Fibroblast of skin of abdomen (primary cell): ENCODE measurements at places on chromosomes 13 and 19.

GRCh38 chr13:97328222-97328790 lies 105.7 kb upstream of the RAP2A start:
- peak; percentile 88 for DNase-seq

DNA sequence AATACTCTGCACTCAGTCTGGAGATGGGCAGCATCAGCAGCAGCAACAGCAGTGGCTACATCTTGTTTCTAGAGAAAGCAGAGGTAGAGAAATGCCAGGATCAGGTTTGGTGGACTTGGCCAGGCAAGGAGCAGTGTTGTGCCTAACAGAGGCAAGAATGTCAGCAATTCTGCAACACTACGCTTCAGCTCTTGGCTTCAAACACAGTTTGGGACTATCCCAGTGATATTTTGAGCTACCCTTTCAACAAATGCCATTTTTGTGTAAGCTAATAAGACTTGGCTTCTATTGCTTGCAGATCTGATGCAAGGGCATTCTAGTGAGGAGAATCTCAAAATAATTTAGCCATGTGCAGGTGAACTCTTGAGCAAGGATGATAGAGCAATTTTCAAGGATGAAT lies 271.3 kb downstream of the PCDH20 start:
- DNase-seq, result no peak

DNA sequence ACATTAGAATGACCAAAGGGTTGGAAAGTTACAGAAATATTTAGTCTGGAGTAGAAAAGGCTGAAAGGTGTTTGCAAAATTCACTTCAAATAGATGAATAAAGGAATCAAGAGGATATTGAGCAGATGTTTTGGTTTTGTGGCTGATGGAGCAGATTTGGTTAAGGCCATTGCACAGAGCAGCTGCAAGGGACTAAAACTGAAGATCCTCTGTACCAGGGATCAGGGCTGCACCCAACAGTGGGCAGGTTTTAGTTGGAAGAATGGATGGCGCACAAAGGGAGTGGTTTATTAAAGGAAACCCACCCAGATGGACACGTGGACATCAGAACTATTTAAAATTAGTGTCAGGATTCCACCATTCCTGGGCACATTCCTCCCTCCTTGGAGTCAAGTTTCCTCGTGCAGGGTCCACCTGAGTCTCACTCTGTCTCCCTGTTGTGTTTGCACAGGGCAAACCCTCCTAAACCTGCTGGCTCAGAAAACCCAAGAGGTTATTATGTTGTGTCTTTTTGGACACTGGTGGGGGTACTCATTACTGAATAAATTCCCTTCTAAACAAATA lies 9.2 kb upstream of the UBAC2 start:
- no peak for DNase-seq

DNA sequence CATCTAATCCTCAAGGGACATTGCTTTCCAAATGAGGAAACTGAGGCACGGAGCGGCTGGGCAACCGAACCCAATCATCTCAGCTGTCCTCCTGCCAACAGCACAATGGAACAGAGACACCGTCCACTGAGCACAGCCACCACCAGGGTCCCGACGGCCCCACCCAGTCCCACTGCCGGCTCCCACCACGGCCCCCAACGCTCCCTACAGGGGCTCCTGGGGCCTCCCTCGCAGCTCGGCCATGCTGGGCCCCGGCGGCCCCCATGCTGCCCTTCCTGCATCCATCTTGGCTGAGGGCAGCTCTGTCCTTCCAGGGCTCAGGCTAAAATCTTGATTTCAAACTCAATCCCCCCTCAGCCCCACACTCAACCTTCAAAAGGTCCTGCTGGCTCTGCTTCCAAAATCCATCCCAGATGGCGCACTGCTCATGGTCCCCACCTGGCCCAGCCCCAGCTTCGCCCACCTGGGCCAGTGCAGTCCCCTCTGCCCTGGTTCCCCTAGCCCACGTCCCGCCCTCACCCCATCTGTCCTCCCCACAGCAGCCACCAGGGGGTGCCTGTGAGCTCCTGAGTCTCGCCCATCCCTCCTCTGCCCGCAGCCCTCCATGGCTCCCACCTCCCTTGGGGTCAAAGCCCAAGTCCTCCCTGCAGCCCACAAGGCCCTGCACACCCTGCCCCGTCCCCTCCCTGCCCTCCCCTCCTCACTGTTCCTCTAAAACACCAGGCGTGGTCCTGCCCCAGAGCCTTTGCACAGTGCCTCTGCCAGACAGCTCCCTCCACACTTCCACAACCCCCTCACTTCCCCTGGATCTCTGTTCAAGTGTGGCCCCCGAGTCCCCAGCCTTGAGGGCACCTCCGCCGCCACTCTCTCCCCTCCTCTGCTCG lies 7.9 kb downstream of the PIP5K1C start:
- no peak for DNase-seq

- no peak for DNase-seq
Observed at GRCh38 chr19:4578552-4579248, 19.2 kb upstream of the SEMA6B start.

DNA sequence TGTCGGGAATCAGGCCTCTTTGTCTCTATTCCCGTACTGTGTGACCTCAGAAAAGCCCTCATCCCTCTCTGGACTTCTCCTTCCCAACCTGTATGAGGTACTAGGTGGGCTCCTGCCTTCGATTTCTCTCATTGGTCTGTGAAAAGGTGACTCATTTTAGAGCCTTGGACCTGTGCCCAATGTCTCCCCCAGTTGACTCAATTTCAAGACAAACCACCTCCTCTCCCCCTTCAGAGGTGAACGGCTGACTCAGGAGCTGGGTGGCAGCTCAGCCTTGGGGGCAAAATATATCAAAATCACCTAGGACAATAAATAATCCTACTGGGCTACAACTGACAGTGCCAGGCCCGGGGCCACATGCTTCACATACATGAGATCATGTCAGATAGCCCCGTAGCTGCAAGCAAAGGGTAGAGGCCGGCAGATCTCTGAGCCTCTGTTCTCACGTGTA lies 630 bp downstream of the COQ8B start:
- no peak for DNase-seq

GRCh38 chr13:45341799-45342500 lies 967 bp upstream of the TPT1 start:
- peak; percentile 46 for DNase-seq

GRCh38 chr13:26742691-26743358 lies 17.8 kb downstream of the GPR12 start:
- DNase-seq, result no peak
